Fibroblast of skin of left biceps (primary cell): ENCODE measurements at places on chromosomes 5 and 9.

GRCh38 chr5:170216257-170216864, 16.4 kb upstream of the C5orf58 start:
- DNase-seq = no peak

- DNase-seq = no peak
Measured at GRCh38 chr5:174175716-174176268, 130.3 kb downstream of the NSG2 start.

DNA sequence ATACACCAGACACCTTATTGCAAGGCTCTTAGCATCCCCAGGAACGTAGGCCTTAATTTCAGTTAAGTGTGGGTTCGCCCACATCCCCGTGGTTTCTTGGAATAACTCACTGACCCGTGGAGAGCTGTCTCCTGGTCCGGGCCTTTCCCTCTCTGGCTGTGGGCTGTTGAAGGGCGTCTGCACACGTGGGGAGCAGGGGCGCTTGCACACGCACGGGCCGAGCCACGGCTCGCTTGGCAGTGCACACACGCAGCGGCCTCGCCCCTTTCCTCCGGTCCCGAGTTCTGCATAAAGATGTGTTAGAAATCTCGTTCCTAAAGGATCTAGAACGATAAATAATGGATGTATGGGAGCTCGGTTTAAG, 141.9 kb downstream of the PBX3 start:
- DNase-seq = no peak

GRCh38 chr5:36908544-36909260, 32.1 kb downstream of the NIPBL start:
- DNase-seq = no peak

DNA sequence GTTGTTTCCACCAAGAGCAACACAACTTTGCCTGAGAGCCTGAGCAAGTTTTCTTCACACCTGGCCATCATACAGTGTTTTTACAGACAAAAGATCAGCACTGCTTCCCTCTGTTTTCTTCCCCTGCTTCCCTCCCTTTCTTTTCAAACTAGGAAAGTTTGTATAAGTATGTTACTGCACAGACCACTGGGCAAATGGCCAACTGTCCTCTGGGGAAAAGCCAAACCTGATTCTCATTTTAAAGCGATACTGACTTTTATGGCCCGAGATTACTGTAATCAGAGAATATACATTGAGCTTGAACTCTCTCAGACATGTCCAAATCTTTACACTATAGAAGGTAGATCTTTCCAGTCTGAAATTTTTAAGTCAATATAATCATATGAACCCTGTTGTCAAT, 415.0 kb downstream of the NFIB start:
- no peak for DNase-seq

- DNase-seq = no peak
Measured at GRCh38 chr9:134682026-134682425, 40.4 kb downstream of the COL5A1 start.

- no peak for DNase-seq
Measured at GRCh38 chr9:38177680-38178079, 108.7 kb upstream of the SHB start.

DNA sequence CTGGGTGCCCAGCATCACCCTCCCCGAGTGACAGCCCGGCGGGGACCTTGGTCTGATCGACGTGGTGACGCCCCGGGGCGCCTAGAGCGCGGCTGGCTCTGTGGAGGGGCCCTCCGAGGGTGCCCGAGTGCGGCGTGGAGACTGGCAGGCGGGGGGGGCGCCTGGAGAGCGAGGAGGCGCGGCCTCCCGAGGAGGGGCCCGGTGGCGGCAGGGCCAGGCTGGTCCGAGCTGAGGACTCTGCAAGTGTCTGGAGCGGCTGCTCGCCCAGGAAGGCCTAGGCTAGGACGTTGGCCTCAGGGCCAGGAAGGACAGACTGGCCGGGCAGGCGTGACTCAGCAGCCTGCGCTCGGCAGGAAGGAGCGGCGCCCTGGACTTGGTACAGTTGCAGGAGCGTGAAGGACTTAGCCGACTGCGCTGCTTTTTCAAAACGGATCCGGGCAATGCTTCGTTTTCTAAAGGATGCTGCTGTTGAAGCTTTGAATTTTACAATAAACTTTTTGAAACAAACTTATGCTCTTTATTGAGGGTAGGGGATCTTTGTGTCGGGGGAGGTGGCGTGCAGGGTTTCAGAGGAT, 1.3 kb downstream of the GADD45G start:
- DNase-seq = no peak

DNA sequence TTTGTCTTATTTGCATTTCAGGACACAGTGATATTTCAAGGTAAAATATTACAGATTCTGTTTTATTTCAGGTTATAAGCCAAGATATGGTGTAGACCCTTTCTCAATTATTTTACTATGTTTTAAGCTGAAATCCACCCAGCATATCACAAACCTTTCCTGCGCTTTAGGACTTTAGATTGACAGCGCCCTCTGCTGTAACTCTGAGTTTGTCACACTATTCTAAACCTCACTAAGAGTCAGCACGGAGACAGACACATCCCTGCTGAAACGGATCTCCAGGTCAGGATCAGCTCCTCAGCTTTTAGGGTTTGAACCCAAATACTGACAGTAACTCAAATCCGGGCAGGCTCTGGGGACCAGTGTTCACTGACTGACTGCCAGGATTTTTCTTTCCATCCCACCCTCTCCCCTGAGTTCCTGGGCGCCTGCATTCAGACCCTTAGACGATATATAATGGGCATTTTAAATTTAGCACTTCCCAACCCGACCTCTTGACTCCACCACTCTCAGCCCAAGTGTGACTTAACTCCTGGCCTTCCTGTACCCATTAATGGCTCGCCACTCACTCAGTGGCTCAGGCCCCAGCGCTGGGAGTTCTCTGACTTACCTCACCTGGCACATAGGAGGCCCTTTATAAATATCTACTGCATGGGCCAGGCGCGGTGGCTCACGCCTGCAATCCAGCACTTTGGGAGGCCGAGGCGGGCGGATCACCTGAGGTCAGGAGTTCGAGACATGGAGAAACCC, 33.5 kb downstream of the TLX3 start:
- DNase-seq = peak; percentile 25

DNA sequence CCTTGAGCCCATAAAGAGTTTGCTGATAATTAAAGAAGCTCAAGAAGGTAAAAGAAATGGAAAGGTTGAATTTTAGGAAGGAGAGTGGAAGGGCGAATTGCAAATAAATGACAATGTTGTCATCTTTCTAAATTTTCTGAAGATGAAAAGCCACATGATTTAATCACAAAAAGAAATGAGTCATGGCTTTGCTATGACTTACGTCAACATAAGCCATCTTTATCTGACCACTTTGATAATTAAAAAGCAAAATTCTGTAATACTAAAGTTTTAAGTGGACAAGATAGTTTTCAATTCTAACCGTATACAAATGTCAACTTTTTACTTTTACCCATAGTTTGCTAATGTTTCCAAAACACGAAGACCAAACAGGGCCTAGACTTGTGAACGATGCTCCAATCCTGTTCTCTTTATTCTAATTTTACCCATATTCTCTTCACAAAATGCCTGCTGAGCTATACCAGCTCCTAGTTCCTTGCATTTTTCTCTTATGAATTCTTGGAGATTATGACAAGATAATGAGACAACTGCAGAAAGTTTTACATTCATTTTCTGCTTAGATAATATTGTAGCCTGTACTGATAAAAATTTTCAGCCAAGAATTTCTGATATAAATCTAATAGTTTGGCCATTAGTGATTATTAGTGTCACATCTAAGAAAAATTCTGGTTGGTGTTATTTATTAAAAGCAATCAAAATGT, 21.8 kb upstream of the PRUNE2 start:
- no peak for DNase-seq

GRCh38 chr5:158626718-158627117, 473.0 kb downstream of the EBF1 start:
- peak; percentile 26 for DNase-seq

DNA sequence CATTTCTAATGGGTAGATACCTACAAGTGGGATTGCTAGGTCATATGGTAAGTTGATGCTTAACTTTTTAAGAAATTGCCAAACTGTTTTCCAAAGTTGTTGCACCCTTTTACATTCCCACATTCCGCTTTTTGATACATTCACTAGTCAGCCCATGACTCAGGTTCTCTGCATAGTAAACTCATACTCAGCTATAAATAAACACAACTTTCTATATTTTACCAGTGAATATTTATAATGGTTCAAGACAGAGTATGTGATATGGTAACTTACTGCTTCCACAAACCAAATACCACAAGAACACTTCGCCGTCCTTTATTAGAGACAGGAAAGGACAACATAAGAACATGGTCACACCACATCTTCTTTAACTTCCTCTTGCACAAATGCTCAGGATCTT, 54.0 kb downstream of the PLPP1 start:
- peak; percentile 10 for DNase-seq

GRCh38 chr9:136112541-136112940, 6.1 kb downstream of the TMEM250 start:
- no peak for DNase-seq

DNA sequence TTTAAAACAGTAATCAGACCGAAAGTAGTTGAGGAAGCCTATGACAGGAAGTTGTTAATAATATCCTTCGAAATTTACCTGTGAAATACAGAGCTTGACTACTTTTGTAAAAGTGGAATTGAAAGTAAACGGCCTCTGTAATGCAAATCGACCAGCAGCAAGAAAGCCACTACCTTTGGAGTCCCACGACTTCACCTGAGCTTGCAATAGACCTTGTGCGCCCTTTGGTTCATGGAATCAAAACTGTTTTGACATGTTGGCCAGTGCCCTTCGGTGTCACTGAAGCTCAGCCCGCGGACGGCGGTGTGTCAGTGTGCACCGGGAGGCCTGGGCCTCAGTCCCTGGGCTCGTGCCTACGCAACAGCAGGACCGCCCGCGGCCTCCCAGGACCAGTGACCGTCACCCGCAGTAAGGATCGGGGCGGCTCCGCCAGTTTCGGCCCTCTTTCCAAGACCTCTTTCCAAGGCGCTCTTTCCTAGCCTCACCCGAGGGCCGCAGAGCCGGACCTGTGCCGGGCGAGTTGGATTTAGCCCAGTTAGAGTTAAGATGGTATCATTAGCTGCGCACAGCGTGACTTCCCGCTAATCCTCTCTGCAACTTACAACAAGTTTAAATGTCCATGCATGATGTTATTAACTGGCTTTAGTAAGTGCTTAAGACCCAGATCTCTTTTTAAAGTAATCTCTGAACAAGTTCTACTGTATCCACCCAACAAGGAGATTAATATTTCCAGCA, 223.3 kb downstream of the MEF2C start:
- DNase-seq = no peak

GRCh38 chr5:151717416-151717815, 30.7 kb upstream of the SPARC start:
- no peak for DNase-seq

GRCh38 chr9:111886983-111887718, 9.5 kb upstream of the UGCG start:
- no peak for DNase-seq

GRCh38 chr9:105912157-105912862, 218.0 kb downstream of the TMEM38B start:
- DNase-seq = no peak

DNA sequence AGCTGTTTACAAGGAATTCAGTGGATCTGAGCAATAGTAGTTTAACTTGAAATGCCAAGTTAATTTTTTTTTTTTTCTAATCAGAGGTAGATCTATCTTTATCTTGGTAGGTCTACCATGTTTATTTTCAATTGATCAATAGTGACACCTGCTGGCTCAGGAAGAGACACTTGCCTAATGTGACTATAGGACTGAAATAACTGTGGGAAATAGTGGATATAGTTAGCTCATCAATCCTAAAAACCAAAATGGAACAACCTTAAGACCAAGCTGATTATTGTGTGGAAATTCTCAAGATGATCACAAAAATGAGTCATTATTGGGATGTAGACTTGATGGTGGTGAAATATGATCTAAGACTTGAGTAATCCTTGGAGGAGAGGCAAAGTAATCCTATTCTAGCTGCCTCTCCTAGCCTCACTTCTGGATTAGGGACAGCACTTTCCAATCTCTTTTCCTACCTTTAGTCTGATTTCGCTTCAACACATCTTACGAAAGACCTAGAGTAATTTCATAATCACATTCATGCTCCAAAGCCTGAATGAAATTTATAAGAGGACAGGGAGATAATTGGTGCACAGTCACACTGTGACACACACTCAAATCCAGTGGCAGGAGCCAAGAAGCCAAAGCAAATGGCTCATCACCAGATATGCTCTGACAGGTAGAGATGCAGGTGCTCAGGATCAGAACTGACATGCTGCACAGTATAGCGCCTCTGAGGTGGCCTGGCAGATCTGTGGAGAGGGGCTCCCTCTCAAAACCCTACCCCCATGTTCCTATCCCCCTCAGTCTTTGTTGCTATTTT, 156.3 kb downstream of the HMHB1 start:
- DNase-seq = peak; percentile 79

- DNase-seq = no peak
Measured at GRCh38 chr9:35738186-35738585, 5.7 kb downstream of the CREB3 start.

- no peak for DNase-seq
Measured at GRCh38 chr9:69633716-69634115, 38.5 kb downstream of the APBA1 start.

DNA sequence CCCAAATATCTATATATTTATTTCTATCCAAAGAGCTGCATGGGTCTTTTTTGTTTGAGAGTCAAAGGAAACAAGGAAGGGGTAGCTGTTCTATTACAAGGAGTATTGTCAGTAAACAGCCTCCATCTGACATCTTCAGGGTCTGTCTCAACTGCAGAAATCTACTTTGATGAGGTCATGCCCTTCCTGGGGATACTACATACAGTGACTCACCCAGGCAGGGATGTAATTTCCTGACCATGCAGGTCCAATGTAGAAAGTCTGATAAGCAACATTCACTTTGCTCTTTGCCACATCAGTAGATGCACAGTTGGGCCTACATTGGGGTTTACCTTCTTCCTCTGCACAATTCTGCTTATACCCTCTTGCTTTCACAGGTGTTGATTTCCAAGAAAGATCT, 165.5 kb downstream of the TLR4 start:
- no peak for DNase-seq

- DNase-seq = no peak
Measured at GRCh38 chr9:115989831-115990230, 163.8 kb upstream of the PAPPA start.

GRCh38 chr9:92030367-92030766, 80.3 kb upstream of the ROR2 start:
- no peak for DNase-seq

DNA sequence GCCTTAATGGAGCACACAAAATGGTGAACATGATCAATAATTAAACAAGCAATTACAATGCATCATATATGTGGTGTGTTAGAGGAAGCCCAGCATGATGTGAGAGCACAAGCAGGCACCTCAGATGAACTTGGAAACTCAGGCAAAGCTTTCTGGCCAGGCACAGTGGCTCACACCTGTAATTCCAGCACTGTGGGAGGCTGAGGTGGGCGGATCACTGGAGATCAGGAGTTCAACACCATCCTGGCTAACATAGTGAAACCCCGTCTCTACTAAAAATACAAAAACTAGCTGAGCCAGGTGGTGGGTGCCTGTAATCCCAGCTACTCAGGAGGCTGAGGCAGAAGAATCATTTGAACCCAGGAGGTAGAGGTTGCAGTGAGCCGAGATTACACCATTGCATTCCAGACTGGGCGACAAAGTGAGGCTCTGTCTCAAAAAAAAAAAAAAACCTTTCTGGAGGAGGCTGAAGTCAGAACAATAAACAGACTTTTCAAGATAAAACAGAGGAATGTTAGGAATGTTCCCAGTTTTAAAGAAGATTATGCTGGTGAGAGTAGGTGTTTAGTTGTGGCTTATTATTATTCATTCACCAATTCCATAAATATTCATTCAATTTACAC, 159.4 kb downstream of the CEMIP2 start:
- DNase-seq = no peak
